ENCODE measurements at places on chromosomes 5 and 9.

- DNase-seq, result no peak
These were observed 52.5 kb upstream of the PTGS1 start for GRCh38 chr9:122318284-122318683.

DNA sequence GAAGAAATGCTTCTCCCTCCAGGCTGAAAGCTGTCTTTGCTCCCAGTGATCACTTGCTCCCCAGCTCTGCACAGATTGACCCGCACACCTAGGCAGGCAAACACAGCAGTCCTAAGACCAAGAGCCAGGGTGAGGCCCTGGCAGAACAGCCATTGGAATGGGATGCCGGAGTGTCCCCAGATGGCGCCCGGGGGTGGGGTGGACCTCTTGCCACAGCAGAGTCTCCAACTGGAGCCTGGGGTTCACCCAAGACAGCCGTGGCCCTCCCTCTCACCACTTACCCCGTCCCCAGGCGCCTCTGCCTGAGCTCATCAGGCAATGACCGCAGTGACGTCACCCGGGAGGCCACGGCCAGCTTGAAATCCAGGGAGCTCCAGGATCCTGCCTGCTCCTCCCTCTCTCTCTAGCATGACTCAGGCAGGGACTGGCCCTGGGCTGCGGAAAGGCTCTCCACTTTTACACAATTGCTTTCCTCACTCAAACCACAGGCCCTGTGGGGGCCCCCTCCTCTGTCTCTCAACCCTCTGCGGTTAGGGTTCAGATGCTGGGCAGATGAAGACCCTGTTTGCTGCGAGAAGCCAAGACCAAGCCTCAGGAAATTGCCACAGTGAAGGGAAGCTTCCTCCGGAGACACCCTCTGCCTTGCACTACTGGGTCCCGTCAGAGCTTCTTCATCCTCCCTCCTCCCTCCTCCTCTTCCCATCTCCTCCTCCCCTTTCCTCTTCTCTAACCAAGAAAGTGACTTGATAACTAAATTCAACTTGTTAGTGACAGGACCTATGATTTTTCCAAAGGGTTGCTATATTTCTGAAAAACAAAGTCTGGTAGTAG is 24.3 kb upstream of the PTGES start:
- peak; percentile 77 for DNase-seq

DNA sequence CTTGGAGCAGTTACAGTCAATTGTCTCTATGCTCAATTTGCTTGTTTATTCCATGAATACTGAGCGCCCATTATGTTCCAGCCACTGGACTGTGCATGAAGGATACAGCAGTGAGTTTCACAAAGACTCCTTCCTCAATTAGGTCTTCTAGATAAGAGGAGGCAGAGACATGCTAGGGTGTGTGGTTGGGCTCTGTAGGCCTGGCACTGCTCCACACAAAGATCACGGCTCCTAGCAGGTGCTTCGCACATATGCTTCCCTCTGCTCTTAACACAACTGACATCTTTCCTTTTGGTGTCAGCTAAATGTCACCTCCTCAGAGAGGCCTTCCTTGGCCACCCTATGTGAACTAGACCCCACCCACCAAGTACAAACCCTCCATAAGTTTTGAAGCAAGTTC is 10.9 kb downstream of the IL12B start:
- DNase-seq, result no peak

GRCh38 chr9:85344901-85345300 is 396.9 kb downstream of the AGTPBP1 start:
- DNase-seq, result no peak

GRCh38 chr5:142248853-142249462 is 75.9 kb downstream of the SPRY4 start:
- no peak for DNase-seq

DNA sequence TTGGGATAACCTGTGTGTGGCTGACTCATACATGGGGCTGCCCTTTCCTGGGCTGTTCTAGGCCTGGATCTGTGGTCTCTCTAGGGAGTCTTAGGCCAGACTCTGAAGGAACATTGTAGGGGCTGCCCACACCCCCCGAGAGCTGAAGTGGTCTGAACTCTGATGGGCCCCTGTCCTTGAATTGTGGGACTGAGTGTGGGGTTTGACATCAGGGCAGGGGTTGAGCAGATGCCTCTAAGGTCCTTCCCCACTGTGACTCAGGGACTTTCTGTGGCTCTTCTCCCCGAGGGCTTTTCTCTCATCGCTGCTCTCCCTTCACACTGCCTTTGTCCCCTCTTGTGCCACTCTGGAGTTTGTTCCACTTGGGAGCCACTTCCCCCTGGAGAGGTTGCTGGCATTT is 215.0 kb downstream of the MELK start:
- no peak for DNase-seq

DNA sequence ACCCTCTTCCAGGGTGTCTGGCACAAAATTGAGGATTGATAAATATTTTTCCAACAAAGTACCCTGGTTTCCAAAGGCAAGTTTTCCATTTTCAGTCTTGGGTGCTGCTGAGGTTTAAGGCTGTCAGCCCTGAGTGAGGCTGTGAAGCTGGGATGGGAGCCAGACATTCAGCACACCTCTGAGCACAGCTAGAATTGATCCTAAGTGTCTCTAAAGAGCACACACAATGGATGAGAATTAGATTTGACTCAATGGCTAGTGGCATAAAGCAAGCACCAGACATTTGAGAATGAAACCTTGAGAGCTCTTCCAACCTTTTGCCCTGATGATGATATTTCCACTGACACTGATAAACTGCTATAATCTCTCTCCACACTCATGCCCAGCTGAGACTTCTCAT is 131.5 kb downstream of the MARCHF11 start:
- no peak for DNase-seq

- no peak for DNase-seq
These were observed 9.5 kb upstream of the HAND1 start for GRCh38 chr5:154487541-154487940.

DNA sequence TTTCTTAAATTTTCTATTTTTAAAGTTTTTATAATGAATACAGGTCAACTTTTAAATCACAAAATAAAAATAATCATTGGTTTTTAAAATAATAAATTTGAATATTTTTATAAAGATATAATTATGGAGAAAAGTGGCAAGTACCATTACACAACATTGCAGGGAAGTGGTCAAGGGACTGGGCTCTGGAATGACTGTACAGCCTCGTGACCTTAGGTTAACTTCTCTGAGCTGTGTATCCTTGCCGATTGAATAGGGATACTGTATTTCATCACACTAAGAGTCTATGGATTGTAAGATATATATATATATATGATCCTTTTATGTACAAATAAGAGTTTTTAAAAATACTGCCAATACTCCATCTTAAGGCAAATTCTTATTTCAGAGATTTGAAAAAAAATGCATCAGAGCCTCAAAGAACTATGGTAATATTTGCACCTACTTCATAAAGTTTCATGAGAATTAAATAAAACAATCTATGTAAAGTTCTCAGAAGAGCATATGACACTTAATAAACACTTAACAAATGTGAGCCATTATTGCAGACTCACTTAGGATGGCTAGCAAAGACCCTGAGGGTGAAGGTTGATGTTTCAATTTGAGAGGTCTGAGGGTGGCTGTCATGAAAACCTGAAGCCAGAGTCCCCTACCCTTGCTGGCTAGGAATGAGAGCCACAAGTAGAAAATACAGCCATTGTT is 136.5 kb downstream of the CCDC192 start:
- no peak for DNase-seq

GRCh38 chr5:18985171-18985758 is 1002.7 kb downstream of the CDH18 start:
- DNase-seq, result no peak

DNA sequence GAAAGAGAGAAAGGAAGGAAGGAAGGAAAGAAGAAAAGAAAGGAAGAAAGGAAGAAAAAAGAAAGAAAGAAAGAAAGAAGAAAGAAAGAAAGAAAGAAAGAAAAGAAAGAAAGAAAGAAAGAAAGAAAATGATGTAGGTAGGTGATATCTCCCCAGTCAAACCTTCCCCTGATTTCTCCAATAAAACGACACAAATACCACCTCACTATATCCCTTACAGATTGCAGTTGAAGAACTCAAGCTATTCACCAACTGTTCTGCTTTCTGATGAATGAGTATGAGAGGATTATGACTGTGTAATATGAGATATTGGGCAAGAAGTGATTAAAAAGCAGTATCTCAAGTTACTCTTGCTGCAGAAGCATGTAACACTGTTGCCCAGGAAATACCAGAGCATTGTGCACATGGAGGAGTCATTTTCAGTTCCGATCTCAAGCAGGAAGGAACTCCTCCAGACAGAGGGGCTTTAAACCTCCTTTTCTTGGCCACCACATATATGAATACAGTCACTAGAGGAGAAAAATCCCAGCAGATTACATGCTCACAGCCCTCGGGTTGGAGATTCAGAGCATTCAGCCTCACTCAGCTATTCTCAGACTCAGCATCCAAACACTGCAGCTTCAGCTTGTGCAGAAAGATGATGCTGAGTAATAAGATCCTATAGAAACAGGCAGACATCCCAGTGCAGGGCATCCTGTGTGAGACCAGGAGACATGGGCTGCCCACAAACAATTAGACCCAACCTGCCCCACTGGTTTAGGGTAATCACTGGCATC is 61.4 kb downstream of the UGCG start:
- DNase-seq, result peak; percentile 18
